ENCODE measurements at places on chromosomes 11 and 22.

GRCh38 chr22:40526960-40527359, 109.6 kb downstream of the MRTFA start:
- no peak for DNase-seq

DNA sequence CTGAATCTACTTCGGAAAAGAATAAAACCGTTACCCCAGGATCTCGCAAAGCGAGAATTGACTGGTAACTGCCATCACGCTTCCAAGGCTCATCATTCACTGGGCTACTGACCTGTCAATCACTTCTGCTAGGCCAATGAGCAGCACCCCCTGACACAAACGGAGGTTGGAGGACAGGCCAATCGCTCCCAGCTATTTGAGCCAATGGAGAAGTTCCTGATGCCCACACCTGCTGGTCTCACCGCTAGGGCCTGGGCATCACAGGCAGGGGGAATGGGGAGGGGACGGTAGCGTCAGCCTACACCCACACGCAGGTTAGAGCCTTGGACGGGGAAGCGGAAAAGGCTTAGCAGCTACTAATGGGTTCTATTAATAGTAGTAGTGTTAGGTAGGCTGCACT, 56.7 kb upstream of the CHST1 start:
- no peak for DNase-seq

GRCh38 chr11:73391665-73392064, 15.5 kb downstream of the RELT start:
- no peak for DNase-seq

GRCh38 chr11:65742353-65742752, 21.8 kb upstream of the RNASEH2C start:
- DNase-seq, result no peak

DNA sequence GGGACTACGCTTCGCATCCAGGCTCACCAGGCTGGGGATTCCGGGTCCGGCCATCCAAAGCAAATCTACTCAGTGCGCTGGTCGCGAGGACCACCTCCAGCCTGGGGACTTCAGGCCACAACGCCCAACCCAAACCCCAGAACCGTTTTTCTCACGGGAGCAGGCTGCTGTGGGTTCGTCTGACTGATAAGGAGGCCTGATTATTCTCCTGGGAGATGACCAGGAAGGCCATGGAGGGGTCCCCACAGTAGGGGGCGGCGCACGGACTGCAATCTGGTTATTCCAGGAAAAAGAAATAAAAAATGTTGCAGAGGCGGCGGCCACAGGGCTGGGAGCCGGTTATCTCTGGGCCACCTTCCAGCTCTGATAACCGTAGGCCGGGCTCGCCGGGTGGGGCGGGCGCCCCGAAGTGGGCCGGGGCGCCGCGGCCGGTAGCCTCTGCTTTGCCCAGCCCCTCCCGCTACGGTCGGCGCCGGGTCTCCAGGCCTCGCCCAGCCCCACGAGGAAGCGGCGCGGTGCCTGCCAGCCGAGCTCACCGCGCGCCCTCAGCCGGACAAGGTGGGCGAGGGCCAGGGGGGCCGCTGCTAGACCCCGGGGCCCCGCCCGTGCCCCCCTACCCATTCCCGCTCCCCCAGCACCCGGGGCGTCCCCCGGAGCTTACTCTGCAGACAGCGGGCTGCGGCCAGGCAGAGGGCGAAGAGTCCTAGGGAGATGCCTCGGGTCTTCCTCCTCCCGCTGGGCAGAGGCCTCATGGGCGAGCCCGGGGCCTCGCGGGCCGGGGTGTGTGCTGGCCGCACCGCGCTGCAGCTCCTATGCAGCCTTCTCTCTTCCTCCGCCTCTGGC, 446 bp downstream of the VSTM5 start:
- DNase-seq, result peak; percentile 50

- DNase-seq, result no peak
Measured at GRCh38 chr11:111698852-111699559, 67.2 kb downstream of the PPP2R1B start.

GRCh38 chr22:19118329-19118880, 3.8 kb downstream of the DGCR2 start:
- no peak for DNase-seq

DNA sequence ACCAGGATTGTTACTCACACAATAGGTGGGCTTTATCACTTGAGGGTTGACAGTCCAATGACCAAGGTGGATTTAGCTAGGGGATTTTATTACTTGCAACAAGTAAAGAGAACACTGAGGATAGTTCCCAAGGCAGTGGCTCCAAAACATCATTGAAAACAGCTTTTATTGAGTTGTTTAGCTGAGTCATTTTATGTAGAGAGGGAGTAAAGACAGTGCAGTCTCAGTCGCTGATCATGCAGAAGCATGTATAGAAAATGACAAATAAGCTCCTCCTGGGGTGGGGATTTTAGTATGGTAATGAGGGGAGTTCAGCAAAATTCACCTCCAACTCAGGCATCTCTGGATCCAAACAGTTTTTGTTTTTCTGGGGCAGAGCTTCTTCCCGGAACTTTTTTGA, 163.0 kb upstream of the CCDC179 start:
- no peak for DNase-seq

GRCh38 chr11:124930799-124931198, 5.0 kb downstream of the HEPACAM start:
- no peak for DNase-seq

- no peak for DNase-seq
Measured at GRCh38 chr22:30891781-30892180, 76.8 kb downstream of the MORC2 start.

DNA sequence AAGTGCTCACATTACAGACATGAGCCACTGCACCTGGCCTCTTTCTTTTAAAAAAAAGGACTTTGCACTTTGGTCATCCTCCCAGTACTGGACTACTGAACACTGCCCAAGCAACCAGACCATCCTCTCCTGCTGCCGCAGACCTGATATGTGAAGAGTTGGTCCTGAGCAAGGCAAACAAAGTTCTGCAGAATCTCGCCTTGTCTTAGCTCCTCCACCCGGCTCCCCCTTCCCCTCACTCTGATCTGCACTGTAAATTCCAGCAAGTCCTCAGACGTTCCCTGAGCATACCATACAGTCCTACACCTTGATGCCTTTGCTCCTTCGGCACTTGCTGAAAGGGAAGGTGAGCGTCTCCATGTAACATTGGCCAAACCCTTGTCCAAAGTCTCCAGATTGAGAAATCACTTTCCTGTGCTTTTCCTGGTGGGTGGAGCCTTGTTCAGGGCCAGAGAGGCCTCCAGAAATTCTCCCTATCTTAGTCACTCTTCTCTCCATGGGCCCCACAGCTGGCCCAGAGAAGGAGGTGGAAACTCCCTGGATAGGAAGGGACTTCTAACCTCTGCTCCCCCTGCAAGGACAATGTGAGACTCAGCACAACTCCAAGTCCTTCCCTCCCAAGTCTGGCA, 47.0 kb upstream of the TIMP3 start:
- DNase-seq, result peak; percentile 78

GRCh38 chr11:78256962-78257361, 68.2 kb downstream of the USP35 start:
- peak; percentile 59 for DNase-seq

DNA sequence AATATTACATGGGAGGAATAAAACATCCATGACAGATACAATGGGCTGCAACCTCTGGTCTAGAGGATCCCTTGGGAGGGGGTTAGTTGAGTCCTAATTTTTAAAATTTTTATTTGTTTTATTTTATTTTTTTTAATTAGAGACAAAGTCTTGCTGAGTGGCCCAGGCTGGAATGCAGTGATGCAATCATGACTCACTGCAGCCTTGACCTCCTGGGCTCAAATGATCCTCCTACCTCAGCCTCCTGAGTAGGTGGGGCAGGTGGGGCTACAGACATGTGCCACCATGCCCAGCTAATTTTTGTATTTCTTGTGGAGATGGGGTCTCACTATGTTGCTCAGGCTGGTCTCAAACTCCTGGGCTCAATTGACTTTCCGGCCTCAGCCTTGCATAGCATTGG, 43.1 kb downstream of the FDX1 start:
- peak; percentile 44 for DNase-seq

GRCh38 chr22:35594686-35595085, 22.4 kb downstream of the MB start:
- no peak for DNase-seq

- no peak for DNase-seq
Measured at GRCh38 chr22:26956371-26956770, 299.0 kb downstream of the MIAT start.

- peak; percentile 52 for DNase-seq
Measured at GRCh38 chr11:6667733-6668374, 12.2 kb upstream of the DCHS1 start.

DNA sequence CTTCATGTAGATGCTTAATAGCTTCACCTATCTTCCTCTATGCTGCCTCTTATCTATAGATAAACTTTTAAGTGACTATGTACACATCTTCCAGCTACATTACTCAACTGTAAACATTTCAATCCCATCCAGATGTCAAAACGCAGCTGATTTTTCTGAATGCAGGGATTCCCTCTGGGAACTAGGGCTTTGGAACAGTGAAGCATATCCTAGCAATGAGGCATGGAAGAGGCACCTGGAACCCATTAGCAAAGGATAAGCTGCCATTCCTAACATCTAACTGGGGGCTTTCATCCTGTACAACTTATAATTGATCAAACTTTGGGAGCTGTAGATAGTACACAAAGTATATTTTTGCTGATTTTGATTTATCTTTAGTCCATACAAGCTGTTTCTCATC, 40.8 kb upstream of the OPCML start:
- no peak for DNase-seq

- no peak for DNase-seq
Measured at GRCh38 chr11:2130881-2131352, 8.3 kb downstream of the IGF2 start.

DNA sequence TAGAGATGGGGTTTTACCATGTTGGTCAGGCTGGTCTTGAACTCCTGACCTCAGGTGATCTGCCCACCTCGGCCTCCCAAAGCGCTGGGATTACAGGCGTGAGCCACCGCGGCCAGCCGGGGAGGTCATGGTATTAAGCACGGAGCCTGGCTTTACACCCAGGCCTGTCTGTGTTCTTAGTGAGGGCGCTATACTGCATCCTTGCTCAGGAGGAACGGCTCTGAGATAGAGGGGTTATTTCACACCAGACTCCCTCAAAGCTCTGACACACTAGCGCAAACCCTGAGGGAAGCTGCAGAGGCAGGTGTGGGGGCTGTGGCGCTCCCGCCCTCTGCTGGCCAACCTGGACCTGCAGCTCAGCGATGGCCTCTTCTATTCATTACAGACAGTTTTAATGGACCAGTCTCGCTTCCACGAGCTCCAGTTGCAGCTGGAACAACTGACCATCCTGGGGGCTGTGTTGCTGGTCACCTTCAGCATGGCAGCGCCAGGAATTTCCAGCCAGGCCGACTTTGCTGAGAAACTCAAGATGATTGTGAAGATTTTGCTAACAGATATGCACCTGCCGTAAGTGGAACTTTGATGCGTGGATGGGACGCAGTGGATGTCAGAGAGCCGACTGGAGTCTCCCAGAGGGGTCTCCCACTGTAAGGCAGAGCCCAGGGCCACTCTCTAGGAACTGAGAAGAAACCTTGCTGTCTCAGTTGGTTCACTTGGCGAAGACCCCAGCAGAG, 26.2 kb downstream of the TCP11L1 start:
- peak; percentile 65 for DNase-seq

DNA sequence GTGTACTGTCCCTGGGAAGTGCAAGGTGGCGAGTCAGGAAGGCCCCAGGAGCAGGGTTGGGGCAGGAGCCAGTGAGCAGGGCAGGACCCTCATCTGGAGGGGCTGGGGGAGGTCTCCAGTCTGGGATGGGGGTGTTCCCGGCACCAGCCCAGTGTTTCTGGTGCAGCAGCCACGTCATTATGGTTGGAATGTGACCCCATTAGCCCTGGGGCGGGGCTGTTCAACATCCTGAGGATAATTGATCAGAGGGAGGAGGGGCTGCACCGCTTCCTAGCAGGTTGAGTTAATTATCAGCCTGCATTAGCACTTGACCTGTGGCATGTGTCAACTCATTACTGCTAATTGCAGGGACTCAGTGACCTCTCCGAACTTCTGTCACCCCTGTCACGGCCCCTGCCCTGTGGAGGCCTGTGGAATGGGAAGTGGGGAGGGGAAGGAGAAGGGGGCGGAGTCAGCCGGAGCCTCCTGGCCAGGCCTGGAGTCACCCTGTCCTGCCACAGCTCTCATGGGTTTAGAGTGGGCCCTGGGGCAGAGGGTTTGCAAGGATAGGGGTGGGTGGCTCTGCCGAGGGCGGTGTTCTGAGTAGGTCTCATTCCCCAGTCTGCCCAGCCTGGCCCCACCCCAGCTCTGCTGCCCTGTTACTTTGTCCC, 52.8 kb upstream of the CCDC188 start:
- peak; percentile 81 for DNase-seq

GRCh38 chr22:29718949-29719898, 579 bp upstream of the CABP7 start:
- no peak for DNase-seq

DNA sequence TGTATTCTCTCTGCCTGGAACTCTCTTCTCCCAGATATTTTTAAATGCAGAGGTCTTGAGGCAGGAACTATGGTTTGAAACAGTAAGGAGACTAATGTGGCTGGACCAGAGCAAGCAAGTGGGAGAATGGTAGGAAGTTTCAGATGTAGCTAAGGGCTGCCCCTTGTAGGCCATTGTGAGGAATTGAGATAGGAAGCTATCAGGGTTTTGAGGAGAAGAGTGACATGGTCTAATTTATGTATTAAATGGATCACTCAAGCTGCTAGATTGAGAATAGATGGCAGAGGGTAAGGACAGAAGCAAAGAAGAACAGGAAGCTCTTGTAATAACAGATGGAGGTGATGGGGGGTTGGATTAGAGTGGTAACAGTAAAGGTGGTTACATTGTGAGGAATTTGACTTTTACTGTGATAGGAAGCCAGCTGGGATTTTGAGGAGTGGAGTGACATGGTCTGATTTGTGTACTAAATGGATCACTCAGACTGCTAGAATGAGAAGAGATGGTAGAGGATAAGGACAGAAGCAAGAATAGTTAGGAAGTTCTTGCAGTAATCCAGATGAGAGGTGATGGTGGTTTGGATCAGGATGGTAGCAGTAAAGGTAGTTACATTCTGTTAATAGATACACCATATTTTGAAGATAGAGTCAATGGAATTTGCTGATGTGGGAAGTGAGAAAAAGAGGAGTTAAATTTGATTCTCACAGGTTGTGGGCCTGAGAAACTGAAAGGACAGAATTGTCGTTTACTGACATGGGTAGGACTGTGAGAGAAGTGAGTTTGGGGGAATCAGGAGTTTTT, 63.0 kb downstream of the HIPK3 start:
- DNase-seq, result no peak

DNA sequence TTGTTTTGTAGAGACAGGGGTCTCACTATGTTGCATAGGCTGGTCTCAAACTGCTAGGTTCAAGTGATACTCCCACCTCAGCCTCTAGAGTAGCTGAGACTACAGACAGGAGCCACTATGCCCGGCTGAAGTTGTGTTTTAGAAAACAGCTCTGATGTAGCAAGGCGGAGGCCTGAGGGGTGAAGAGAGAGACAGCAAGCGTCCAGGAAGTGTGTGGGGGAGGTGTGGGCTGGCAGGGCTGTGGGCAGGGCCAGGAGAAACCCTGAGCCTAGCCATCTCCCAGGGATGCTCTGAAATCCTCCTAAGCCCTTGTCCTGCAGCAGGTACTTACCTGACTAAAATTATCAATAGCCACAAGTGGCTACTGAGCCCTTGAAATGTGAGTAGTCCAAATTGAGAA, 16.1 kb upstream of the RPS3 start:
- no peak for DNase-seq

All from EL (cell line).